ENCODE measurements at places on chromosomes 1 and 21.

- DNase-seq, result no peak
Observed at GRCh38 chr1:181064011-181064623, 24.4 kb upstream of the IER5 start.

- DNase-seq, result no peak
Observed at GRCh38 chr1:231940116-231940515, 313.5 kb downstream of the DISC1 start.

GRCh38 chr21:25453524-25453923 is 153.8 kb downstream of the MRPL39 start:
- no peak for DNase-seq

GRCh38 chr1:210857146-210857663 is 276.7 kb downstream of the KCNH1 start:
- DNase-seq, result no peak

- no peak for DNase-seq
Observed at GRCh38 chr1:209797978-209798639, 7.8 kb downstream of the IRF6 start.

DNA sequence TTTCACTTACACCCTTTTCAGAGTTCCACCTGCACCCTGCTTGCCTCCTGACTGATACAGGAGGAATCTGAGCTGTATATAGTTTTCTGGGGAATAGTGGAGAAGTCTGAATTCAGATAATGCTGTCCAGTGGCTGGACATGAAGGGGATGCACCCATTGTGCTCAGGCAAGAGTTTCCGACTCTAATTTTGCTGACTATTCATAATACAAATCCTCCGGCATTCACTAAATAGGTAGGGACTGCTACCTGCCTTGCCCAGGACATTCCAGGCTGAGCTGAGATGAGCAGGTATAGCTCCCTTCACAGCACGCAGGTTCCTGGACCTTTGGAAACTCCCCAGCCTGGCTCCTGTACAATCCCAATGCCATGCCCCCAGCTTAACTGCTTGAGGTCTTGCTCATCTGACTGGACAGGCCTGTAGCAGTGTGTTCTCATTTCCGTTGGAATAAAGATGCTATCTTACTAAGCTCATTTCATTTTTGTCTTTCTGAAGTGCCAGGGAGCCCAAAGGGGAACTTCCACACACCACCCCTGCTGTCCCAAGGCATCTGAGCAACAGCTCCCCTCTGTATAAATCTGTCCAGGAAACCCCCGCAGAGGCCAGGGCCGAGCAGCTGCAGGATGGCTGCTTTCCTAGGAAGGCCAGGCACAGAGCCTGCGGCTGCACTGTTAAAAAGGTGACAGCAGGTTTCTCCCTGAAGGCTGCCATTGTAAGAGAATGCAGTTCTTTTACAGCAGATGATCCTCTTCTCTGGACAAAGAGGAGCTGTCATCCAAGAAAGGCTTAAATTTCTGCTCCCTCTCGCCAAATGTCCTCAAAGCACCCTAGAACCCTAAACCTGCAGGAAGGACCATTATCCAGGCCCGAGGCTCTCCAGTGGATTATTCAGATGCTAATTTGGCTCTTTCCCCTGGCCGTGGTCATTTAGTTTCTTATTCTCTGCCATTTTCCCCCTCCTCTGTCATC is 21.7 kb upstream of the VASH2 start:
- no peak for DNase-seq

DNA sequence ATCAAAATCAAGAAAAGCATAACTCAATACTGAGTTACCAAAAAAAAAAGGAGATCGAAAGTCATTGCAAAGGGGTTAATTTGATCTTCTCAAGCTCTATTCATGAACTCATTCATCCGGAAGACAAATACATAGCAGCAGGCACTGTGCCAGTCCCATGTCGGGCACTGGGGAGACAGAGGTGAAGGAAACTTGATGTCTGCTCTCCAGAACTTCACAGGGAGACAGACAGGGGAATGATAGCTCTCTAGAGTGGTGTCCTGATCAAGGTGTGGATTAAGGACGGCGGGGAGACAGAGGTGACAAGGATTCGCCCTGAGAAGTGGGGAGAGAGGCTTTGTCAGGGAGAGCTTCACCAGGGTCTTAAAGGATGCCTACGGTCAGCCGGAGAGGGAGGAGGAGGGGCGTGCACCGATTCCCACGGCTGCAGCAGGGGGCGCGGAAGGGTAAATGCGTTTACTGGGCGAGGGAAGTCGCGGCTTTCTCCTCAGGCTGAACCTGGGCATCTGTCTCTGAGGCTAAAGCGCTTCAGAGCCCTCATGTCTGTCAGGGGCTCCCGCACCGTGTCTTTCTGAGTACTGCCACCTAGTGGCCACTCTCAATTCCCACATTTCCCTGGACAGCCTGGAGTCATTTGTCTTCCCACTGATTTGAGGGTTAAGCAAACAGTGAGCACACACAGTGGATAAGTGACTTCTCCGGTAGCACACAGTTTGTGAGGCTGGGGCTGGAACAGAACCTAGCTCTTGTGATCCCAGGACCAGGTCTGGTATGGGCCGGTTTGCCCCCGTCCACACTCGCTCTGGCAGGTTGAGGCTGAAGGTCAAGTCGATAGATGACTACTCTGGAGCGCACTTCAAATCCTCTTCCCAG is 152.8 kb downstream of the TENT5C start:
- DNase-seq, result peak; percentile 73

DNA sequence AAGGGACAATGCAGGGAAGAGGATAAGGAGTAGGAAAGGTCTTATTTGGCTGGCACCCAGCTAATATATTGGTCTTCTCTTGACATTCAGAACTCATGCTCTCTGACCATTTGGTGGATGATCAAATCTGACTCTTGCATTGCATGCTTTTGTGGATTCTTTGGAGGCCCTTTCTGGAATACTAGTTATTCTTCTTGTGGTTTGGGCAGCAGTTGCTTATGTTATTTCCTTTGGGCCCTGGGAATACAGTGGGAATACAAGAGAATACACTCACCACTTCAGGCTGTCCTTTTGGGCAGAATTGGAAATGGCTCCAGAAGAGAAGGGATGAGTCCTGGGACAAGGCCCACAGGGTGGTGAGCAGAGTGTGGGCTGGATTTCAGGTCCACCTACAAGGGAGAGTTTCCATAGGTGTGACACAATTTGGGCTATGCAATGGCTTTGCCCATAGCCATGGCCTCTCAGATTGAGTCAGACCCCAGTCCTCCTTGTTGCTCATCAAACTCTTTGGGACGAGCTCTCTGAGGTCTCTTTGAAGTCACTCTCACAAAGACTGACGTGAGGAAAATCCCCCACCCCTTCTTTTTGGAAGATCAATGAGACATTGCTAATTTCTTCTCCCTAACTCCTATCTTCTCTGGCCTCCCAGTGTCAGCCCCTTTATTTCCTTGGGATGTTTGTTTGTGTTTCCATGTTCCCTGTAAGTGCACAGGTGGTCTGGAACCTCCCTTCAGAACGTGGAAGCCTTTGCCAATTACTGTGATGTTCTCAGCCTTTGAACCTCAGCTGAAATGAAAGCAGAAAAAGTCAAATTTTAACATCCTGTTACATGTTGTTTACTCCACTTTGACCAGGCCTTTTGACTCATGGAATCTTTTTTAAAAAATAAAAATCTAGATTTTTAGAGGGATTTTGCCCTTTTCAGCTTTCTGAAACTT is 19.4 kb downstream of the HSD11B1 start:
- no peak for DNase-seq

DNA sequence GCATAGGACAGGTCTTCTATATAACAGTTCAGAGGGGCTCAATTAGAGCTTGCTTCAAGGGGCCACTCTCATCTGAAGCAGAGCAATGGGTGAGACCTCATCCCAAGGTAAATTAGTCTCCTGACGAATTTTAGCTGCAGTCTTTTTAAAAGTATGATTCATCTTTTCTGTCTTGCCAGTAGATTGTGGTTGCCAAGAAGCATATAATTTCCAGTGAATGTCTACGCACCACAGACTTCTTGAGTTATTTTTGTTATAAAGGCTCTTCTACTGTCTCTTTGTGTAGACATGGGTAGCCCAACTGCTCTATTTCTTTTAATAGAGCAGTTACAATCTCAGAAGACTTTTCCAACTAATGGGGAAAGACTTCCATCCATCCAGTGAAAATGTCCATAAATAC is 108.9 kb upstream of the FMN2 start:
- no peak for DNase-seq

- no peak for DNase-seq
Observed at GRCh38 chr1:41474490-41475271, 9.8 kb downstream of the EDN2 start.

DNA sequence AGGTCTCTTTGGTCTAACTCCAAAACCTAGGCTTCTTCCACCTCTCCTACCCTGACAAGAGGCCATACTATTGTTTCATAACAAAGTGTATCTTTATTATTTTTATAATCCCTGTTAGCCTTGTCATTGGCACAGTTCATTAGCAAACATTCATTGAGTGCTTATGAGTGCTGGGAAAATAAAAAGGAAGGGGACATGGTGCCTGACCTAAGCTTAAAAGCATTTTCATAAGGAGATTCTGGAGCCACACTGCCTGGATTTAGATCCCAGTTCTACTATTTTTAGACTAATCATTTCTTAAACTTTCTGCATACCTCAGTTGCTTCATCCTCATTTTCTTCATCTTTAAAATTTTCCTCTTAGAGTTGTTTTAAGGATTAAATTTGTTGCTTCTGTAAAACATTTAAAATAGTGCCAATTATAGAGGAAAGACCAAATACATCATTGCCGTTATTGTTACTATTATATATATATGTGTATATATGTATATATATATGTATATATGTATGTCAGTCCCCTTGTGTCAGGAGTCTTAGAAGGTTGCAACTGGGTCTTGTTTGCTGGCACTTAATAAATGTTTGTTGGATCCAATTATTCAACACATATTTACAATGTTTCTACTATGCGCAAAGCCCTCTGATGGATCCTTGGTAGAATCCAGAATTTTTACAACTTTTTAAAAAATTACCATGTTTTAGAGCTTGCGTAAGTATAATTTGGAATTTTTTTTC is 250.9 kb upstream of the SGIP1 start:
- DNase-seq, result no peak

DNA sequence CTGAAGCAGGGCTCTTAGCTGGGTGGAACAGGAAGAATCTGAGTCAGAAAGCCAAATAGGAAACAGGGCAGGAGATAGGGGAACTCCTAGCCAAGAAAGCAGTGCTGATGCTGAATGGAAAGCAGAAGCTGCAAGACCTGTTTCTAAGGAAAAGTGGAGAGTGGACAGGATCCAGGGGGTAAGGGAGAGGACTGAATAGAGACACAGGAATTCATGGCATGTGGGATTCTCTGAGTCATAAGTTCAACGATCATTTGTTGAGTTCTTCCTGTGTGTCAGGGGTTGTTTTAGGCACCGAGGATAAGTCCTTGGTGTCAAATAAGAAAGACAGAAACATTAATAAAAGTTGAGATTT is 153.8 kb upstream of the FGGY start:
- DNase-seq, result peak; percentile 24

- DNase-seq, result peak; percentile 50
Observed at GRCh38 chr1:26049531-26050247, 3.8 kb upstream of the SLC30A2 start.

- DNase-seq, result no peak
Observed at GRCh38 chr1:41582004-41582325, 97.5 kb upstream of the EDN2 start.

DNA sequence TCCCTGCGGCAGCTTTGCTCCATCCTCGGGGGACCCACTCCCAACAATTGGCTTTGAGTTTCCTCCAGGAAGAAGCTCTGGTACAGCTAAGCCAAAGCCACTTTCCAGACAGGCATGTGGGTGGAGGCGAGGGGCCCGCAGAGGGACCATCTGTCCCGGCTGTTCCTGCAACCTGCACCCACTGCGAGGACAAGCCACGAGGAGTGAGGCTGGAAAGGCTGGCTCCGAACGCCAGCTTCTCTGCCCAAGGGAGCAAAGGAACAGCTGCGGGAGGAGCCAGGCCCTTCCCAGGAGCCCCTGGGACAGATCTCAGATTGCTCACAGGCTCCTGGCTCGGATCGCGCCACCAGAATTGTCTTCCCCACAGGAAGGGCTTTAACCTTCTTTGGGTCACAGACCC is 28.3 kb upstream of the PEF1 start:
- no peak for DNase-seq

DNA sequence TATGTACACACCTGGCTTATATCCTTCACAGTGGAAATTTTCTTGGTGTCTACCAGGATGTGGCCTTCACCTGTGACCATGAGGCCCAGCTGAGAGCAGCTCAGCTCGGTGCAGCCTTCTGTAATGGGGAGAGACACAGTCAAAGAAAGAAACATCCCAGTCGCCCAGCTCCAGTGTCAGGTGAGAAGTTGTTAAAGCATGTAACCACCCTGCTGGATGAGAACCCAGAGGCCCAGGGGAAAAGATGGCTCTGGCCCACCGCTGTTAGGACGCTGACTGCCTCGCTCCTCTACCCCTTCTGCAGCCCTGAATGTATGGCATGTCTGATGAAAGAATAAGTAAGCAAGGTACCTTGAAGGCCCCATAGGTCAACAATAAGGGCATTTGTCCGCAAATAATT is 52.7 kb downstream of the SCCPDH start:
- DNase-seq, result no peak

DNA sequence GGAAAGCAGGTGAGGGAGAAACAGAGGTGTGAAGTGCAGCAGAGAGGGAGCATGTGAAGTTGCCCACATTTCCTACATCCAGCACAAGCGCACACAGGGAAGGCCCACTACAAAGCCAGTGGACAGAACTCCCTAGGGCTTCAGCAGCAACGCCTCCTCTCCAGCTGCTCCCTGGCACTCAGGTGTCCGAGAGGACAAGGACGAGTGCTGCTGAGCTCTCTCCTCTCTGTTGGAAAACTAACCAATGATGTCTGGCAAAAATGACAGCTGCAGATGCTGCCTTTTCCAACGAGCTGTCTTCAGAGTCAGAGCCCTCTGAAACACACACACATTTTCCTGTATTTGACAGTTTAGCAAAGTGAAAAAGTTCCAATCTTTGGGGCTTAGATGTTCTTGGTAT is 86.8 kb downstream of the HSF2BP start:
- DNase-seq, result no peak

DNA sequence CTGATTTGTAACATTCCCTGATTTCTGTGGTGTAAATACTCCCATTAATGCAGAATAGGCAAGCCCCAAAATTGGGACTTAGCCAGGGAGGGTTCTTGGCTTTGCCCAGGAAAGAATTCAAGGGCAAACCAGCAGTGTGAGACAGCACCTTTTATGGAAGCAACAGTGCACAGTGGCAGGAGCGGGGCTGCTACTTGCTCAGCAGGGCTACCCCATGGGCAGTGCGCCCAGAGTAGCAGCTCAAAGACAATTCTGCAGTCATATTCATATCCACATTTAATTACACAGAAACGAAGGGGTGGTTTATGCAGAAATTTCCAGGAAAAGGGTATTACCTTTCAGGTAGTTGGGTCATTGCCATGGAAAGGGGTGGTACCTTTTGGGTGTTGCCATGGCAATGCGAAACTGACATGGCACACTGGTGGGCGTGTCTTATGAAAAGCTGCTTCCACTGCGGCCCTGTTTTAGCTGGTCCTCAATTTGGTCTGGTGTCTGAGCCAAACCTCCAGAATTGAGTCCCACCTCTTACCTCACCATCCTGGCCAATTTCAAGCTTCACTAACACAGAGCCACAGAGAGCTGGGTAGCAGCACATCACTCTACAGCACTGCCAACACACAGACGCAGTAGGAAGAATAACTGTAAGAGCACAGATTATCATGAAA is 35.9 kb downstream of the FHAD1 start:
- DNase-seq, result no peak

GRCh38 chr21:42012344-42012743 is 2.2 kb upstream of the ZBTB21 start:
- DNase-seq, result no peak

GRCh38 chr1:160070243-160071163 is 543 bp upstream of the KCNJ10 start:
- DNase-seq, result no peak
